ENCODE measurements at places on chromosomes 3 and 15. TPM values are rescaled to one million over a fixed set of nuclear protein-coding genes. Genes with fewer than 3 reads are reported as not detected.

DNA sequence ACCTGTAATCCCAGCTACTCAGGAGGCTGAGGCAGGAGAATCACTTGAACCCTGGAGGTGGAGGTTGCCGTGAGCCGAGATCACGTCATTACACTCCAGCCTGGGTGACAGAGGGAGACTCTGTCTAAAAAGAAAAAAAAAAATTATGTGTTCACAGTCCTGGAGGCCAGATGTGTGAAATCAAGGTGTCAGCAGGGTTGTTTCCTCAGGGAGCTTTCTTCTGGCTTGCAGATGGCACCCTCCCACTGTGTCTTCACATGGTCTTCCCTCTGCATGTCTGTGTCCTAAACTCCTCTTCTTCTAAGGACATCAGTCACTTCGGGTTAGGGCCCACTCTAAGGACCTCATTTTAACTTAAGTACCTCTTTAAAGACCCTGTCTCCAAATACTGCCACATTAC lies 56.1 kb upstream of the UBE2E1 start:
- DNase-seq: no peak

DNA sequence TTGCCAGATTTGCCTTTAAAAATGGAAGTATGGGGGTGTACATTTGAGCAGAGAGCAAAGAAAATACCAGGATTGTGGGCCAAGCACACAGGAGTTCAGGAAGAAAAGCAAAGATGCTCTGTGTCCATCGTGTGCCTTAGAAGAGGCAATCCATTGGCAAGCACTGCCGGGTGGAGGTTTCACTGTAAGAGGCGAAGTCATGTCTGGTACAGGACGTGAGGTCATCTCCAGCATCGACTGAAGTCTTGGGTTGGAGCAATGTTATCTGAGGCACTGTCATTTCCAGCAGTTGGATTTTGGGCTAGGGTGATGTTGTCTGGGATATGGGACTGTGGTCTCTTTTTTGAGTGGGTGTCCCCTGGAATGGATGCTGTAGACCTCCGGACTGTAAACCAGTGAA lies 4.8 kb upstream of the RGMA start:
- no peak for DNase-seq

DNA sequence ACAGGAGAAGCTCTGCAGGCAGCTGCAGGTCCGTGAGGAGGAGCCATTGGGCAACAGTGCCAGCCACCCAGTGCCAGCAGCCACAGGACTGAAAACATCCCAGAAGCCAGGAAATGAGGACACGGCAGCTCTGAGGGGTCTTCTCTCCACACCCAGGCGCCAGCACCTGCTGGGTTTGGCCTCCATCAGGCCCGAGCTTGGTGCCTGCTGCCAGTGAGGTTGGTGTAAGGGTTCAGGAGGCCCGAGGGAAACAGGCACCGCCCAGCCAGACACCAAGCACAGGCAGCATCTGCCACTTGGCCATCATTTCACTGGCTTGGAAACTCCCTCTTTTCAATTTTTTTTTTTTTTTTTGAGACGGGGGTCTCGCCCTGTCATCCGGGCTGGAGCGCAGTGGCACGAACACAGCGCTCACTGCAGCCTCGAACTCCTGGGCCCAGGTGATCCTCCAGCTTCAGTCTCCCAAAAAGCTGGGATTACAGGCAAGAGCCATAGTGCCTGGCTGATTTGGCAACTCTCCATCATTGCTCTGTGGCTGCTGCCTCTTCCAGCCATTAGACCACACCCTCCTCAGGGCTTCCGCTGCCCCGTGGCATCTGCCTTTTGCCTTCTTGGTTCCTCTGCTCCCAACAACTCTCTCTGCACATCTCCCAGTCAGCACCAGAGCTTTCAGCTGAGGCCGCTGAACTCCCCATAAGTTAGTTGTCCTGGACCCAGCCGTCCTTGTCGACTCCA lies 1.5 kb upstream of the ITIH3 start:
- DNase-seq: no peak

- DNase-seq: no peak
Measured at GRCh38 chr3:191959876-191960413, 499.0 kb downstream of the PYDC2 start.

- DNase-seq: no peak
Measured at GRCh38 chr3:105518203-105518602, 151.5 kb downstream of the ALCAM start.

GRCh38 chr3:127194601-127195187 lies 1.8 kb downstream of the PRR23E start:
- no peak for DNase-seq

DNA sequence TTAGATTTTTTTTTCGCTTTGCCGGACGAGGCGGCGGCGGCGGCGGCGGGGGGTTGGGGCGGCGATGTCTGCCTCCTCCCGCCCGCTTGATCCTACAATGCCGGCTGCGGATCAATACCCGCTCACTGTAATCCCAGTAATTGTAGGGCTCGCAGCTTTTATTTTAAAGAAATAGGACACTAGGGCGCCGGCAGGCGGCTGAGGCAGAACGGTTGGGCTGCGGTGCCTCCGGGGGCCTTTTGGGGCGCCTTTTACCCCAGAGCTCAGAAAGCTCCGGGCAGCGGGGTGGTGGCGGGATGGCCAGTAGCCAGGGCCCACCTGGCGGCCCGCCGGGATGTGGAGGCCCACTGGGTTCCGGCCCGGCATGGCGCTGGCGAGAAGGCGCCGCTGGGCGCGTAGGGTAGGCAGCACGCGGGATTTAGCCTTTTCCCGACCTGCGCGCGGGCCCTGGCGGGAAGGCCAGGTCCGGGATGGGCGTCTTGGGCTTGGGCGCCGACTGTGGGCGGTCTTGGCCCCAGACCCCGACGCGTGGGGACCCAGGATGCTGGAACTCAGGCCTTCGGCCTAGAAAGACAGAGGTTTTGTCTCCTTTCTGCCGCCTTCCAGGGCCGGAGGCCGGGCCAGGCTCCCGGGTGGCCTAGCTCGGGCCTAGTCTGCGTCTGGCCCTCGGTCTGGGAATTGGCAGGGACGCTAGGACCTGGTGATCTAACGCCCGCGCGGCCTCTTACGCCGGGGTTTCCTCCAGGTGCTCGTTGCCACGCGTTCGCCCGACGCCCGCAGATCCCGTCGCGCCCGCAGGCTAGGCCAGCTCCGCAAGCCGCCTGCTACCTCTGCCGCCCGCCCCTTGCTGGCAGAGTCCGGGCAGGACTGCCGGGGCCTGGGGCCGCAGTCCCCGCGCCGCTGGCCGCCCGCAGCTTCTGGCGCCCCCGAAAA lies 15.5 kb upstream of the ONECUT1 start:
- DNase-seq: no peak

DNA sequence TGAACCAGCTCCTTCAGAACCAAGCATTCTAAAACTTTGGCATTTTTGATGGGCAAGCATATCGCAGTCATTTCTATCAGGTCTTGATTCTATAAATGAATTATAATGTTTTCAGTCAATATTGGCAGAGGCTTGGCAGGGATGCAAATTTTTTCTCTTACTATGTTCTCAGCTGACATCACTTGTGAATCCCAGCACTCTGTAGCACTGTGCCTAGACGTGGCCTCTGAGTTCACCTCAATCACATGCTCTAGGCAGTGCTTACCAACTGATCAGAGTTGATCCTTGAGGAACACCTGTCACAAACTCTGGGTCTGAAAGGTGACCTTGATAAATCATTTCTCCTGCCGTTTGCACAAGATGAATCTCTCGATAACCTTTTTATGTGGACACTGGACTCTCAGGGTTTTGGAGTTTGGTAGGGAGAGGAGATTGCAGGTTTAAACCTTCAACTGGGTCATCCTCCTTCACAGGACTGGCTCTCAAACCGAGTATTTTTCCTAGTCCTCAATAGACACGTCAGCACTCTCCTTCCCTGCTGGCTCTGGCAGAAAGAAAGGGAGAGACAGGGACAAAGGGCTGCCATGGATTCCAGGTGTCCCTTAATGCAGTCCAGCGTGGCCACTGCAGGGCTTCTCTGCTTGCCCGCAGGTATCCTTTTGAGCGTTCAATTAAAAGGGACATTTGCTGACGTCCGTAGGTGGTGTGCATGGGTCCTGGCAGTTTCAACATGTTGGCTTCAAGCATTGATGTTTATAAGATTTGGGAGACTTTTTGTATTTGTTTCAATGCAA lies 222.3 kb upstream of the CMC1 start:
- DNase-seq: no peak

- no peak for DNase-seq
Measured at GRCh38 chr15:90240856-90241255, 6.8 kb downstream of the GDPGP1 start.

DNA sequence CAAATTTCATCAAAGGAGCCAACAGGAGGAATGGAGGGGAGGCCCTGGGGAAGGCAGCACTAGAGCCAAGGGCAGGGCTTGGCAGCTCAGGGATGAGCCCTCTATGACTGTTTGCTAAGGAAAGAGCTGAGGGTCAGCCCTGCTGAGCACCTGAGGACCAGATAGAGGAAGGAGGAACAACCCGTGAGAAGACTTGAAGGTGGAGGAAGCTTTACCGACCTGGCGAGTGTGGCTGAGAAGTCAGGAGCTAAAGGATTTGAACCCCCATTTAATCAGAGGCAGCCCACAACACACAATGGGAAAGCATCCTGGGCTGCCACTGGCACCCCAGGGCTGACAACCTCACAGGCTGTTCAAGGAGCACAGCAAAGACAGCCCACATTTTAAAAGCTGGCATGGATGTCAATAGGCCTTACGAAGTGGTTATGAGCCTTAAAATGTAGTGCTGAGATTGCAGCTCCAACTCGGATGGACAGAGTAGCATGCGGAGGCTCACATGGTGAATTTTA lies 20.7 kb upstream of the LRRC2 start:
- DNase-seq: no peak

DNA sequence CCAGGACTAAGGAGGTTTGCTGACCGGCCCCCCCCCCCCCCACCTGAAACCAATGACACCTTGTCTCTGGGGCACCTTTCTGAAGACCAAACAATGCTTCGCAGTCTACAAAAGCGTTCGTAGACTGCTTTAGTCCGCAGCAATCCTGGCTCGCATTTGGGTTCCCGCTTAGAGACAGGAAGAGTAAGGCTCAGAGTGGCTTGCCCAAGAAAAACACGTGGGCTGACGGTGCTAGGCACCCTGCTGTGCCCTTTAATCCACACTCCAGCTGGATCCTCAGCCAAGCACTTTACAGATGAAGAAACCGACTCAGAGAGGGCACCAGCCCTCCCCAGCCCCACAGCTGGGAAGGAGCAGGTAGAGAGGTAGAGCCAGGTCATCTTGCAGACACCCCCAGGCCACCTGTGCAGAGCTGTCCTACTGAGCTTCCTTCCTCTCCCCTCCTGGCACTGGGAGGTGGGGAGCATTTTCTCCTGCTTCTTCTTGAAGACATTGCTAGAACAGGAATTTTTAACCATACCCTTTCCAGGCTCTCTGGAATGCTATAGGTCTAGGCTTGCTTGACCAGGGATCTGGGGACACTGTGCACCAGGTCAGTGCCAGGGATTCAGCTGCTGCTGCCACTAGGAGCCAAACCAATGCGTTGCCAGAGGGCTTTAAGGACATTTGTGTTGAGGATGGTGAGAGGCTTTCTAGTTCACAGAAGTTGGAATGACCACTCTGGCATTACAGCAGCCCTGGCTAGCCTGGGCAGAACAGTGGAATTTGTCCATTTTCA lies 1.0 kb upstream of the KLF15 start:
- DNase-seq: no peak

- no peak for DNase-seq
Measured at GRCh38 chr3:194142156-194142910, 6.4 kb downstream of the HES1 start.

DNA sequence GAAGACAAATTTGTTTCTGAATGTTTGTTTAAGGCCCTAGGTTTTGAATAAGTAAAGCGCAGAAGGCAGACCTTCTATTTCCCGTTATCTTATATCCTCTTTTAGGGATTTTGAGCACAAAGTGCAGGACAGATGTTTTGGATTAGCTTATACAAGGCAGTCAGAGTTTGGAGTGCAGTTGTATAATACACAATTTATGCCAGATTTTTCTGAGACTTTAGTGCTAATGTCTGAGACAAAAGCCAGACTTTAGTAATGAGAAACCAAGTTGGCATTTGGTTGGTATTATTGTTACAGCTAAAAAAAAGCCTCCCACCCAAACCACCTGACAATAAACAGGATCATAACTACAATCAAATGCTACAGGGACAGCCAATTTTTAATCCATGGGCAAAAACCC lies 309.9 kb upstream of the SATB1 start:
- no peak for DNase-seq

DNA sequence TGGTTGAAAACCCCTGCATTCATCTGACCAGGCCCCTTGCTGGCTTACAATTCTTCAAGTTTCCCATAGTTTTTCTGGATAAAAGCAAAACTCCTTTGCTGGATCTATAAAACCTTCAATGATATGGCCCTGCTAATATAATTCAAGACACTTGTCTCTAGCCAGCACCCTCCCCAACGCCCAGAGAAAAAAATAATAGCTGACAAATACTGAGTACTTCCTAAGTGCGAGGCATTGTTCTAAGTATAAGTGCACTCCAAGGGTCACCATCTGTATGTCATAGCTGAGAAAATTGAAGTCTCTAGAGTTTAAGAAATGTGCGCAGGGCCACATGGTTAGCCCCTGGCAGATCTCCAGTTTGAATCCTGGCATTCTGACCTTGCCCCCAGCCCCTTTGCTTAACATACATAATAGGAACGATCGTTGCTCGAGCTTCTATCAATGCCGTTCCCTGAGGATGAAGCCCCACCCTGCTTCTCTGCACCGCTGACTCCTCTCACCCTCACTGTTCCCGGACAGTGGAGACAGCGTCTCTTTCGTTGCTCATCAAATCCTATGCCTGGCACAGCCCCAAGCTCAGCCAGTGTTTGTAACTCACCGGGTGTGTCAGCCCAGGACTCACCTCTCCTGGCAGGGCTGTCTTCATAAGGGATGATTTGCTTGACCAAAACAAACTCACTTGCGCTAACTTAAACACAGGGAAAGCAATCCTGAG lies 377.1 kb upstream of the PROK2 start:
- DNase-seq: no peak

DNA sequence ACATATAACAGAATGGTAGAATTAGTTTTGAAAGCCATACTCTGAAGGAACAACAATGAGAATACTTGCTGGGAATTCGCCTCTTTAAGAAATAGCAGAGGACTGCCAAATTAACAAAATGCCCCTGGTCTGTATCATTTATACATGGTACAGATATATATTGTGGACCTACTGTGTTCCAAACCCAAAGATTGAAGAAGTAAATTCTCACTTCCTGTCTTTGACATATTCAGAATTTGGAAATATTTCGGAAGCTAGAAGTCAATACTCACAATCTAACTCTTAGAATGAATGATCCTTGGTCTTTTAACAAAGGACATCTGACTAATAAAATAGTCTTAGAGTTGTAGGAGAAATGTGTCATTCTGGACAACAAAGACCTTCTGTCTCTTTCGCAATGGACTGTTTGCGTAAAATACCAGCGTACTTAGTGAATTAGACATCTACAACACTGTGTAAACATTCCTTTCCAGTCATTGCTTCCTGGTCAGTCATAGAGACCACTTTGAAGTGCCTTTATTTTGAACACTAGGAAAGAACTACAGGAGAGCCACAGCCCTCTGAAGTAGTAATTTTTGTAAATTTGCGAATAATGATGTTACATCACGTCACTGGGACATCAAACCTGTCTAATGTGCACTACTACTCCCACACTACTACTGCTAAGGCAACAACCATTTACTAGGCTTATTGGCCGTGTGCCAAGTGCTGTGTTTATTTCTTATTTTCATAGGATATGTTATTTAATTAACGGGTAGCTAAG lies 68.0 kb downstream of the CHL1 start:
- no peak for DNase-seq

GRCh38 chr3:64149886-64150285 lies 75.4 kb downstream of the PRICKLE2 start:
- DNase-seq: no peak

- DNase-seq: no peak
Measured at GRCh38 chr15:88897142-88897455, 1.8 kb upstream of the HAPLN3 start.

CHDH gene
- total RNA-seq: 0.40 TPM

ADAMTS9 gene
- total RNA-seq: not detected

PRSS50 gene
- not detected for total RNA-seq

TMC3 gene
- total RNA-seq: not detected

LRRC49 gene
- total RNA-seq: not detected

CPLX3 gene
- total RNA-seq: 0.19 TPM

Data from activated CD4-positive, alpha-beta T cell treated with anti-CD3 and anti-CD28 coated beads, Interleukin-2, amount 10 ng/mL, durations not matched to agents 7 days and 5 days (primary cell).